ENCODE measurements at places on chromosomes 11 and 22. TPM values are rescaled to one million over a fixed set of nuclear protein-coding genes. Genes with fewer than 3 reads are reported as not detected.

The LAYN gene
- total RNA-seq = 47.8 TPM

DNA sequence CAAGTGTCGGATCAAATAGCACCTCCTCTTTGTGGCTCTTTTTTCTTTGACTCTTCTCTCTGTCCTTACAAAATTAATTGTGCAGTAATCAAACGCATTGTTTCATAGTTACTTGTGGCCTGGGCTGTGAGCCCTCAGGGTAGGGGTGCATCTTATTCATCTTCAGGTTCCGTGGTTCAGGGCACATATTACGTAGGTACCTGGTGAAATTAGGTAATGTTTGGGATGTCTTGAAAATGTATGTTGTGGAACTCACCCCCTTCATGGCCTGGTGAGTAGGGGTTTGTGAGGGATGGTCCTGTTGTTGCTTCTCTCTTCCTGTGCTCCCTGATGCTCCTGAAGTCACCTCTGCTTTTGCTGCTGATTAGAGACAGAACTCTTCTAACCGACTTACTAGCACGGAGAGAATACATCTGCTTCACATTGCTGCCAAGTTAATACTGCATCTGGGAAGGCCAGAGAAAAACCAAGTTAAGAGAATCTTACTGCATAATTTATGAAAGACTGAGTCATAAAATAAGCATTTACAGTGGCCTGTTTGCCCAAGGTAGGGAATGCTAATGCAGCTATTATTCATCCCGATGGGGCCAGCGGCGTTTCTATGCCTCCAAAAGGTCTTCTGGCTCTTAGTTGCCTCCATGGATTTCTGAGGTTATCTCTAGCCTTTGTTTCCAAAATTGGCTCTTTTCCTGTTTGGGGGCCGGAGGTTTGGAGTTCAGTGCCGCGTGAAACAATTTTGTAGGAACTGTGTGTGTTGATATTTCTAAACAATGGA is 66.9 kb downstream of the TBC1D22A start:
- DNase-seq = no peak

DNA sequence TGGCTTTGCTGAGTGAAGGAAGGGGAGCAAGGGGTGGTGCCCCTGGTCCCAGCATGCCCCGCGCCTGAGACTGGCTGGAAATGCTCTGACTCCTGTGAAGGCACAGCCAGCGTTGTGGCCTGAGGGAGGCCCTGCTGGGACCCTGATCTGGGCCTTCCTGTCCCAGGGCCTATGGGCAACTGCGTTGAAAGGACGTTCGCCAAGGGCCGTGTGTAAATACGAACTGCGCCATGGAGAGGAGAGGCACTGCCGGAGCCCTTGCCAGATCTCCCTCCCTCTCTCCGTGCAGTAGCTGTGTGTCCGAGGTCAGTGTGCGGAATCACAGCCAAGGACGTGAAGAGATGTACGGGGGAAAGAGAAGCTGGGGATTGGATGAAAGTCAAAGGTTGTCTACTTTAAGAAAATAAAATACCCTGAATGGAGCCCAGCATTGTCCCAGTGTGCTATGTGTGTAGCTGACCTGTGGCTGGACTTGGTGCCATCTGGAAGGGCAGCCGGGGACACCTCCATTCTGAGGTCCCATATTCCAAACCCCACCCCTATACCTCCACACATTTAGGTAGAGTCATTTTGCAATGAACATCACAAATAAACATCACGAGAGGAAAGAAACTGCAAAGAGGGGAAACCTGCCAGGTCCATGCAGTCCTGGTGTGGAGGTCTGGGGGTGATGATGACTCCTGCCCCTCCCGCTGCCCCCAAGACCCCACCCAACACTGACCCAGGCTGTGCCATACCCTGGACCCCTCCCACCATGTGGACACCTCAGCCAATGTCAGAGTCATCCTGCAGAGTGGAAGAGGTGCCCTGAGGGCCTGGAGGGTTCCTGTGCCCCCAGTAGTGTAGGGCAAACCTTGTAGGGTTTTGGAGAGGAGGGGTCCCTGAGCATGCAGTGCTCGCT is 16.9 kb downstream of the RSPH14 start:
- no peak for DNase-seq

DNA sequence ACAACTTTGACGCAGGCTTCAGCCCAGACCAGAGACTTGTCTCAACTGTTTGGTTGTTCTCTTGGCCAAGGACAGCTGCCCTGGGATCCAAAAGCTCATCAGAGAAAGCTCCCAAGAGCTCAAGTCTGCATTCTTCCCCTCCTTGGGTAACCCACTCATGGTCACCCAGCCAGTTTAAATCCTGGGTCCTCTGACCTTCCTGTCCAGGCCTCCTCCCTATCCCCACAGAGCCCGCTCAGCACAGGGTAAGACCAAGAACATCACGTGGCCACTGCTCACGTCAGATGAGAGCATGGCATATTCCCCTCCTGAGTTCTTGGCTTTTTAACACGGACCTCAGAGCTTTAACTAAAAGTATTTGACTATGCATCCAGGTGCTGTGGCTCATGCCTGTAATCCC is 25.8 kb downstream of the TSKU start:
- DNase-seq = no peak

The SLC37A2 gene
- total RNA-seq = 10.3 TPM

GRCh38 chr11:16292167-16292859 is 64.0 kb downstream of the SOX6 start:
- no peak for DNase-seq
